ENCODE measurements at places on chromosomes 4 and X.

DNA sequence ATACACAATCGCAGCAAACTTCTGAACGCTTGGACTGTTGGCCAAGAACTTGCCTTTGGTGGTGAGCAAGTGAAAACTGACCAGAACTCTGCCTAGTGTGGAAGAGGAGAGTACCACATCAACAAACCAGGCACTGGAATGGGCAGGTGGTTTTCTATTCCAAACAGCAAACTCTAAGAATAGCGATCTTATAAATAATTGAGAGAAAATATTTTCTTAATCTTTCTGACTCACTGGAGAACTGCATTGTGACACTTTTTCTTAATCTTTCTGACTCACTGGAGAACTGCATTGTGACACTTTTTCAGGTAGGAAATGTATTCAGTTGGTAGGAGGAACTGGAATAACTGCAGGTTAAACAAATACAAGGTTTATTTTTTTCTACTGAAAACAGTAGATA is 57.0 kb upstream of the SORBS2 start:
- DNase-seq: no peak

DNA sequence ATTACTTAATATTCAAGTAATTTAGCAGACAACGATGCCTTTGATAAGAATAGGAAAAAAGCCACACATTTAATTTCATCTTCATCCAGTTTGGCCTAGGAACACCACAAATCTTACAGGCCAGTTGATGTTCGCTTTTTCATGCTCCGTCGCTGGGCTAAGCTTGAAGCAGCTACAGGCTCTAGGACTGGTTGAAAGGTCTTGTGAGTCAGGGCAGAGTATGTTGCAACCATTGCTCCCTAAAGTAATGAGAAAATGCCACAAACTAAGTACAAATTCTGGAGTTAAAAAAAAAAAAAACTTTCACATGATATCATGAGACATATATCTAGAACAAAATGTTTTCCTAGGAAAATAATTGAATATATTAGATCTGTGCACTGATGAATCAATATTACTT is 123.8 kb downstream of the RPS6KA6 start:
- no peak for DNase-seq

GRCh38 chr4:22129454-22130029 is 181.0 kb upstream of the KCNIP4 start:
- DNase-seq: peak; percentile 8

- DNase-seq: no peak
Observed at GRCh38 chr4:154958621-154959358, 177.7 kb downstream of the RBM46 start.

- no peak for DNase-seq
Observed at GRCh38 chr4:30754021-30754420, 33.9 kb downstream of the PCDH7 start.

DNA sequence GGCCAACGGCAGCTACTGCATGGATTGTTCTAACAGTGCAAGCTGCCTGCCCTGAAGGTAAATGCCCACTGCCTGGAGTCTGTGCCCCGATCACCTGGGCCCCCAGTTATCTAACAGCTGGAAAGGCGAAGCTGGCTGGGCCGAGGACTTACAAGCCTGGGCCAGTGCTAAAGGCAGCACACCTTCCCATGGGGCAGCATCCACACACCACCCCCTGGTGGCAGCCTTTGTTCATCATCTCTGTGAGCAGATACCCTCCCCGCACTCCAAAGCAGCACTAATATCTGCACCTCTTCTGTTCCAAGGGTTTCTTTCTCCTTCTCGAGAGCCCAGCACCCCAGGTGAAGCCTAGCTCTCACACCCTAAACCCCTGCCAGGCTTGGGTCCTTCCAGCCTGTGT is 7.6 kb downstream of the SLC2A9 start:
- DNase-seq: peak; percentile 60

DNA sequence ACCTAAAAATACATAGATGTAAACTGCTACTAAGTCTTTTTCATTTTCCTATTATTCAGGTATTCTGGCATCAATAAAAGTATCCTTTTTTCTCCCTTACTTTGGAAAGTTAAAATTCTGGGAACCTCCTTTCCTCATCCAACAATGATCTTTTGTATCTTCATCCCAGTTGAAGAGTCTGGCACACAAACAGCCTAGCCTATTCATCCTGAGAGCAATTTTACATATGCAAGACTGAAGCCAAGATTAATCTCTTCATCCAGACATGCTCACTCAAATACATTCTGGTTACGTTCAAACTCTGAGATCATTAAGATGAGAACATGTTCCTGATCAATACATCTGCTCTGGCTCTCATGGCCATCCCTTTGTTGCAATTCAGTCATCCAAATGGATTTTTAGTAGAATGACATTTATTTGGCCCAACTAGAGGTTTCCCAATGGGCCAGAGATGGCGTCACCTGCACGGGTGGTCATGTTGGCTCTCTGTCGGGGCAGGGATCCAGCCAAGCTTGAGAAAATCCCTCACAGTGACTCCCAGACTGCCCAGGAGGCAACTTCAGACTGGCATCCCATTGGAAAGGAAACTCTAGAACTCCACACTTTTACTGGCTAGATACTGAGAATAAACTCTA is 135.3 kb upstream of the VCX2 start:
- DNase-seq: no peak

DNA sequence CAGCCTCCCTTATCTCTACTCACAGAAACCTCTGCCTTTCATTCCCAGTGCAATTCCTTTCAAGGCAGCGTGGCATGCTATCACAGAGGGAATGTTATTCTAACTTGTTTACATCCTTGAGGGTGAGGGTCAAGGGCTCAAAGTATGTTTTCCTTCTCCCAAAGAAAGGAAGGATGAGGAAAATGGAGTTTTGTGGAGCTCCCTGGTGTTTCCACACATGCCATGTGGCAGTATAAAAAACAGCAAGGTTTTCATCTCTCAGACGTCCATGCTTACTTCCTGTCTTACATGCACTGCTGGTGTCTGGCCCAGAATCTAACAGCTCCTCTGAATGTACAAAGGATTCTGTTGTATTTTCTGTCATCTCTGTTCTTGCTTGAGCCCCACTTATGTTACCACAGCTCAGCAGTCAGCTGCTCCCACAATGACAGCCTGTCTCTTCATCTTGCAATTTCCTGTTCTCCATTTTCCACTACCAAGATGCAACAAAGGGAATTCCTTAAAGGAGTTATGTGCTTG is 128.0 kb downstream of the SNCA start:
- DNase-seq: no peak

DNA sequence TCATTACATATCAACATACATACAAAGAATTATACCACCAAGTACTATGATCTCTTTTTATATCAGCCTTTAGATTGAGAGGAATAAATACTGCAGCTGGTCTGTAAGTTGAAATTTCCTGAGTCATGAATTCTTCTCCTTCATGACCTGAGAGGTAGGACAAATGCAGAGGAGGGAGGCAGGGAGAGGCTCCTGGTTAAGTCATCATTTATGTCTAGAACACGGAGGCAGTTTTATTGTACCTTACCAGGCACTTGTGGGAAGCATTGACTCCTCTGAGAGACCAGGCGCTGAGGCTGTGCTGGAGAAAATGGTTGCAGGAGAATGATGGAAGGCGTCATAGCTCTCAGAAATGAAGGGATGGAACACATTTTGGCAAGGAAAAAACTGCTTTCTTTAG is 12.5 kb upstream of the CASK start:
- no peak for DNase-seq

DNA sequence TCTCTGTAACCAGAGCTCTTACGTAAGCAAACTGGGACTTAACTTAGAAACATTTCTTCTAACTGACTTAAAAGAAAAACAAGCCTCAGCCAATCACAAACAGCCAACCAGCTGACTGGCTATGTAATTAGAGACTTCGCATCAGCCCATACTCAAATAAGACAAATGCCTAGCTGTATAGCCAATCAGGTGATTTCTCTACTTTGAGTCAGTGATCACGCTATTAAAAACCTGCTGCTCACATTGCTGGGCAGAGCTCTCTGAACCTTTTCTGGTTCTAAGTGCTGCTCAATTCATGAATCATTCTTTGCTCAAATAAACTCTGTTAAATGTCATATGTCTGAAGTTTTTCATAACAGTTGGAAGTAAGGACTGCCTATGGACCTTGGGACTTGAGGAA is 9.9 kb upstream of the SMIM10L2A start:
- DNase-seq: no peak

DNA sequence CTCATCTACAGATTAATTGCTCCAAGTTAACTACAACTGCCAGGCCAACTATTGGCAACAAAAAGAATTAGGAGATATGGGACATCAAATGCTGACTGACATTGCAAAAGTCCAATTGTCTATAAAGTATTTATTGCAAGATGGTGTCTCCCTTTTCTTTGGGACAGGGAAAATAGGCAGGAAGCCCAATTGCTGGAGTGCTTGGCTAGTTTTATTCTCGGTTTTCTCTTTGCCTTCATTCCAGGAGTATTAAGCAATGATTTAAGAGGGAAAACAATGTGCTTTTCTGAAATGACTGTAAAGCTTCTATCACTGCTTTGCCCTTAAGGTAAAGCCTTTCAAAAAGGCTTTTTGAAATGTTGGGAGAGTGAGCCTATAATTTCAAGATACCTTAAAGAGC is 62.8 kb upstream of the DIAPH2 start:
- no peak for DNase-seq
